ENCODE measurements at places on chromosomes 16 and 17.

DNA sequence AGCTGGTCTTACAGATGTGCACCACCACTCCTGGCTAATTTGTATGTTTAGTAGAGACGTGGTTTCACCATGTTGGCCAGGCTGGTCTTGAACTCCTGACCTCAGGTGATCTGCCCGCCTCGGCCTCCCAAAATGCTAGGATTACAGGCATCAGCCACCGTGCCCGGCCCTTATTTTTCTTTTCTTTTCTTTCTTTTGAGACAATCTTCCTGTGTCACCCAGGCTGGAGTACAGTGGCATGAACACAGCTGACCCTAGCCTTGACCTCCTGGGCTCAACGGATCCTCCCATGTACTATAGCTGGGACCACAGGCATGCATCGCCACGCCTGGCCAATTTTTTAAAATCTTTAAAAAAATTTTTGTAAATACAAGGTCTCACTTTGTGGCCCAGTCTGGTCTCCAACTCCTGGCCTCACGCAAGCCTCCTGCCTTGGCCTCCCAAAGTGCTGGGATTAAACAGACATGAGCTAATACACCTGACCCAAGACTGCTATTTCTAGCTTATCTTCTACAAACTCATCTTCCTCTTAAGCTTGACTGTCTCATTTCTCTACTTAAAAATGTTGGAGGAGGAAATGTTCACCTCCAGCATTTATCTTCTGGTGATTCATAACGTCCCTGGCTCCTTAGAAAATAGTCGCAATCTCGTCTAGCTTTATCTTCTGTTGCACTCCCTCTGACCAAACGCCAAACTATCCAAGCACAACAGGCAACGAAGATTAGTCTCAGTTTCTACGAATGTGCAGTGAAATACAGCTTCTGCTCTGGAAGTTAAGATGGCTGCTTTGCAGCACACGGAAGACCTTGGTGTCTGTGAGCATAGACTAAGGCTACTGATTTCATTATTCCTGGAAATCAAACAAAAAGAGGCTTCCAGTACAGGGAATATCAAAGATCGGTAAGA is 8.2 kb upstream of the TMEM94 start:
- no peak for DNase-seq

DNA sequence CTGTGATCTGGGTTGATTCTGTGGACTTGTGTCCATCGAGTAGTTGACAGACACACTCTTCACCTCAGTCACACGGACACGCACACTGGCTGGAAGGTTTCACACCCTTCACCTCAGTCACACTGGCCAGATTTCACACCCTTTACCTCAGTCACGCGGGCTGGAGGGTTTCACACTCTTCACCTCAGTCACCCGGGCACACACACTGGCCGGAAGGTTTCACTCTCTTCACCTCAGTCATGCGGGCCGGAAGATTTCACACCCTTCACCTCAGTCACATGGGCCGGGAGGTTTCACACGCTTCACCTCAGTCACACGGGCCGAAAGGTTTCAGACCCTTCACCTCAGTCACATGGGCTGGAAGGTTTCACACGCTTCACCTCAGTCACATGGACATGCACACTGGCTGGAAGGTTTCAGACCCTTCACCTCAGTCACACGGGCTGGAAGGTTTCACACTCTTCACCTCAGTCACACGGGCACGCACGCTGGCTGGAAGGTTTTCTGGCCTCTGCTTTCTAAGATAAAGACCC is 96.2 kb downstream of the PGS1 start:
- DNase-seq: no peak

- DNase-seq: peak; percentile 68
These were observed 707 bp downstream of the NUFIP2 start for GRCh38 chr17:29292992-29293889.

DNA sequence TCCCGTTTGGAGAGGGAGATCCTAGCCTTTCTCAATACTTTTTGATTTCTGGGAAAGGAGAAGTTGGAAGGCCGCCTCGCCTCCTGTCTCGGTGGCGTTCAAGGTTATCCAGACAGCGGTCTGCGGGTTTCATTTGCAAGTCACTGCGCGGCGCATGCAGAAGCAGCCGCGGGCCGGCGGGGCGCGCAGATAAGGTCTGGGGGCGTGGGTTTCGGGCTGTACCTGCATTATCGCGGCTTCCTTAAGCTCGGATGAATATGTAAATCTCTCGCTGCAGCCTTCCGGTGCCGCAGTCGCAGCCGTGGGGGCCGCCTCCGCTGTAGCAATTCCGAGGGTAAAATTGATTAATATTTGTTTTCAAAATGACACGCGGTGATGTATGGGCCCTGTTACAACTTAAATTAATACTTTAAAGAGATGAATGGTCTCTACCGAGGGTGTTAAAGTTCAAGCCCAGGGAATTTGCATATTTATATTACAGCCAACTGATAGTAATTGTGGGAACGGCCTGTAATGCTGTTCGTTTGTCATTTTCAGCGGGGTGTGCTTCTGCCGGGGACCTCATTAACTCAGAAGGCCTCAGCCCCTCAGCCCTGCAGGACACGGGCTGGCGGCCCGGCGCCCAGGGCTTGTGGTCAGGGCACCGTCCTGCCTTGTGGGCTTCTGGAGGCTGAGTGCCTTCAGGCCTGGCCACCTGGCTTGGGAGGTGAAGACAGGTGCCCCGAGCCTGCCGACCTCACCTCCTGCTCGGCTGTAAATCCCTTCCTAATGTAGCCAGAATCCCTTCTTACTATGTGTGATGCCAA is 99.4 kb downstream of the CYLD start:
- peak; percentile 66 for DNase-seq

- no peak for DNase-seq
These were observed 17.5 kb downstream of the MAP3K14 start for GRCh38 chr17:45299361-45299760.

DNA sequence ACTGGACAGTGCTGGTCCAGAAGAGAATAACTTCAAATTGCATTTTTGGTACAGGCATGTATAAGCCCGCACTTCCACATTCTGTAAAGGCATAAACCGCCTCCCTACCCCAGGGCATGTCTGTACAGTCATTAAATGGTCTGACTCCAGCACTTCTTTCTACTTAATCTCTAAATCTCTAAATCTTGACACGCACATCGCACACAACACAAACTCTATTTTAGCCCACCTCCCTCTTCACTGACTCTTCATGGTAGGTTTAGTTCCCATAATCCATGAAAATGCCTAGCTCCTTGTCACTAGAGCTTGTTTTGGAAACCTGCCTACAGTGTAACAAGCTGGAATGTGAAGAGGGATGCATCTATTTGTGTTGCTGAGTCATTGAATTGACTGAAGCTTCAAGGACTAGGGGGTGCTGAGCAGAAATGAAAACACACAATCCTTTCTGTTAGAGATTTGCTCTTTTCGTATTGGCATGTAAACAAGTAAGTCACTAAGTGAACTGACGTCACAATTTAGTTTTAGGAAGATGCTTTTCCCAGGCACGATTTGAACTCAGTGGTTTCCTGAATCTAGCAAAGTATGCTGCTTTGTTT is 1.6 kb upstream of the DUSP14 start:
- no peak for DNase-seq

GRCh38 chr16:11409398-11409797 is 64.1 kb downstream of the RMI2 start:
- DNase-seq: no peak

- DNase-seq: no peak
These were observed 408.4 kb upstream of the CDH5 start for GRCh38 chr16:65958086-65958485.

DNA sequence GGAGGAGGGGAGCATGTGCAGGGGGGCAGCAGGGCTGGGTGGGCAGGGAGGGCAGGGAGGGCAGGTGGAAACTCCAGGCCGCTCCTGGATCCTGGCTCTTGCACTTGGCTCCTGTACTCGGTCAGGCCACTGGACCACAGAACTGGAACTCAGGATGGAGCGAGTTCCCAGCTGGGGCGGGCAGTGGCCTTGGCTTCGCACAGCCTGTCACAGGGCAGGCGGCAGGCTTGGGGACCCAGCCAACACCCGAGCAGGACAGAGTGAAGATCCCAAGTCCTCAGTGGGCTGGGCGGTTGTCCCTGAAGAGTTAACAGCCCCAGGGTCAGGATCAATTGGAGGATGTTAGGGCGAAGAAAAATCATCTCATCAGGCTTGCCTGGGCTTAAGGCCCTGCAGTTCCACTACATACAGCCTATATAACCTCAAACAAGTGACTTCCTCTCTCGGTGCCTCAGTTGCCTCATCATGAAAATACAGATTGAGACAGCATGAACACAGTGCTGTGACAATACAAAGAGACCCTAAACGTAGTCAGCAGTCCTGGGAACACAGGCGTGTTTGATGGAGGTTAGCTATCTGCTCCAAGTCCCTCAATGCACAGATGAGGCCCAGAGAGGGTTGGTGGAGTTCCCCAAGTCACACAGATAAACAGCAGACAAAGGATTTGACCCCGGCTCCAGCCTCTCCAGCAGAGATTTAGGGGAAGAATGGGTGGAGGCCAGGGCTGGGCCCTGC is 21.9 kb downstream of the ZNF423 start:
- no peak for DNase-seq

DNA sequence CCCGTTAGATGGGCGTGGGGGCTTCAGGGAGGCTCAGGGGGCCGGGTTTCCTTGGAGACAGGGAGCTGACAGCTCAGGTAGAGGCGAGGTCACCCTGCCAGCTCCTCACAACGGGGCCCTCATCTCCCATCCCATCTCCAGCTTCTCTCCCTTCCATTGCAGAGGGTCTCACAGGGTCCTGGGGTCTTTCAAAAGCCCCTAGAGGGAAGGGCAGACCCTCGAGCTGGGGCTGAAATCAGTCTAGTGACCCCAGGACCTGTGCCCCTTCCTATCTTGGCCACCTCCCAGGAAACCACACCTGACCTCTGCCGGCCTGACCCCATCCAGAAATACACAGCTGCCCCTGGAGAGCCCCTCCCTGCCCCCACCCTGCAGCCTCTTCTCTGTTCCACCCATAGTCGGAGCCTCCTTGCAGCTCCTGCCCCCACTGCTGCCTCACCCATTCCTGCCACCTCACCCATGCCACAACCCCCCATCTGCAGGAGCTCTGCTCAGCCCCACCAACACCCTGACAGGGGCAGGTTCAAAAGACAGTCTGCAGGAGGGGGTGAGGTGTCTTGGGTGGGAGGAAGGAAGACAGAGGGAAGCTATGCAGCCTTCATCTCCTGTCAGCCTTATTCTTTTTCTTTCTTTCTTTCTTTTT is 23.4 kb downstream of the PIK3R5 start:
- DNase-seq: no peak

DNA sequence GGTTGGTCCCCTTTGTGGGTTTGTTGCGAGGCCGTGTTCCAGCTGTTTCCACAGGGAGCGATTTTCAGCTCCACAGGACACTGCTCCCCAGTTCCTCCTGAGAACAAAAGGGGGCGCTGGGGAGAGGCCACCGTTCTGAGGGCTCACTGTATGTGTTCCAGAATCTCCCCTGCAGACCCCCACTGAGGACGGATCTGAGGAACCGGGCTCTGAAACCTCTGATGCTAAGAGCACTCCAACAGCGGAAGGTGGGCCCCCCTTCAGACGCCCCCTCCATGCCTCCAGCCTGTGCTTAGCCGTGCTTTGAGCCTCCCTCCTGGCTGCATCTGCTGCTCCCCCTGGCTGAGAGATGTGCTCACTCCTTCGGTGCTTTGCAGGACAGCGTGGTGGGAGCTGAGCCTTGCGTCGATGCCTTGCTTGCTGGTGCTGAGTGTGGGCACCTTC is 27.3 kb upstream of the STH start:
- DNase-seq: peak; percentile 54

DNA sequence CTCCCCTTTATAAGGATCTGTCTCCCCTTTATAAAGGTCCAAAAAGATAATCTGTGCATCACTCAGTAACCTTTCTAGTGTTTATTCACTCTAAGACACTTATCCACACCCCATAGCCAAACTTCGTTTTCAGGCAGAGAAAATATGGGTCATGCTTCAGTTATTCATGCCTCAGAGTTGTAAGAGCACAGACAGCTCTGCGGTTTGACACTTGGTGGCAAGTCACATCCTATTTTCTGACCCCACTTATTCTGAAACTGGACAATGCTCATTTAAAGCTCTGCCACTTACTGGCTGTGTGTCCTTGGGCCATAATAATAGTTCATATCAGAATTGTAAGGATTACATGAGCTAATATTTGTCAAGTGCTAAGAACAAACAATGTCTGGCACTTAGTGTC is 2.0 kb upstream of the KRTAP2-1 start:
- DNase-seq: no peak

DNA sequence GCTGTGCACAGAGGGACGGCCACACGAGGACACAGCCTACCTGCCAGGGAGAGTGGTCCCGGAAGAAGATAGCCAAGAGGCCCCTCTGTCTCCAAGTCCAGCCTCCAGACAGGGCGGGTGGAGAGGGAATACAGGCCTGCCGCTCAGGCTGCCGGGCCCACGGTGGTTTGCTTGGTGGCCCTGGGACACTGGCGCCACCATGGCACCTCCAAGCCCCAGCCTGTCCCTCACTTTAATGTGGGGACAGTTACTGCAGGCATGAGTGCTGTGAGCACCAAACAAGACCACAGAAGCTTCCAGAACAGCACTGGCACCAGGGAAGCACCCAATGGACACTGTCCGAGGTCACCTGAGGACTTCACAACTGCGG is 22.0 kb upstream of the CHMP6 start:
- no peak for DNase-seq

DNA sequence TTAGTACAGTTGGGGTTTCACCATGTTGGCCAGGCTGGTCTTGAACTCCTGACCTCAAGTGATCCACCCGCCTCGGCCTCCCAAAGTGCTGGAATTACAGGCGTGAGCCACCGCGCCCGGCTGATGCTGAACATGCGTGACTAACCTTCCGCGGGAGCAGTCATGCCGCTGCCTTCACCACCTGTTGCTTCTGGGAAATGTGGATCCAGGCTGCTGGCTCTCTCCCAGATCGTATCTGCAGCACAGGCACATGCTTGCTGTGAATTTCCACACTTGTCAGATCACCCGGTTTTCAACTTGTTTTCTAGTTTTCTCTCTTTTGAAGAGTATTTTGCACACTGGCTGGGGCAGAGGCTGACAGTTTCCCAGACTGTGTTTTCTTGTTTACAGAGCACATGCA is 97.9 kb downstream of the ADCY9 start:
- DNase-seq: no peak

DNA sequence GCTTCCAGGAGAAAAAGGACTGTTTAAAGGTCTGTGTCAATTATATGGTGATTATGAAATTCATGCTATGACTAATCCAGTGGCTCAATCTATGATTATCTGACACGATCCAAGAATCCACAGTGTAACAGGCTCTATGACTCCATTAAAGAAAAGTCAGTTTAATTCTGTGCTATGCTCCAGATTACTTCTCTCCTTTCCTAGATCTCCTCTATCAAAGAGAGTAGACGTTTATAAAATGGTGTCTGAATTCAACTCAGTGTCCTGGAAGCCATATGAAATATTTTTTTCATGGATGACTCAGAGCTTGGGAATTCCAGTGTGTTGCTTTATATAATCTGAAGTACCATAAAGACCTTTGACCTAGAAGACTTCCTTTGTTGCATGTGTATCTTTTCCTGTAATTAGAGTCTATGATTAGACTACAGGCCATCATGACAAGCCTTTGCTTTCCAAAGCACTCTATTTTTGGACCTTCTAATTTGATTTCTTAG is 27.0 kb upstream of the NF1 start:
- DNase-seq: no peak

DNA sequence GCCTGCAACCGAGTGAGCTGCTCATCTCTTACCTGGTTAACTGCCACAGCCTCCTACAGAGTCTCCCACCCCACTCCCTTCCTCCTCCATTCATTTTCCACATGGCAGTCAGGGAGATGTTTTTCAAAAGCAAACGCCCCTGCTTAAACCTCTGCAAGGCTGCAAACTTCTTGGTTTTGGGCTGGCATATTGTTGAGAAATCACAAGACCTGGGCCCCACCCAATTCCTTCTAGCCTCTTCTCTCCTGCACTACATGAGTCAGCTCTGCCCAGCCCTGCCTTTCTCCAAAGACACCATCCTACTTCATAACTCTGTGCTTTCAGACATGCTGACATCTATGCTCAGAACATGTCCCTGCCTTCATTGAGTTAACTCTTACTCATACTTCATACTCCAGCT is 136.1 kb downstream of the SPACA3 start:
- DNase-seq: no peak

Measured in WTC11 (cell line).